Lower lobe of right lung (tissue), 2 donors: ENCODE measurements at places on chromosomes 11 and 22. TPM values are rescaled to one million over a fixed set of nuclear protein-coding genes. Genes with fewer than 3 reads are reported as not detected.

DNA sequence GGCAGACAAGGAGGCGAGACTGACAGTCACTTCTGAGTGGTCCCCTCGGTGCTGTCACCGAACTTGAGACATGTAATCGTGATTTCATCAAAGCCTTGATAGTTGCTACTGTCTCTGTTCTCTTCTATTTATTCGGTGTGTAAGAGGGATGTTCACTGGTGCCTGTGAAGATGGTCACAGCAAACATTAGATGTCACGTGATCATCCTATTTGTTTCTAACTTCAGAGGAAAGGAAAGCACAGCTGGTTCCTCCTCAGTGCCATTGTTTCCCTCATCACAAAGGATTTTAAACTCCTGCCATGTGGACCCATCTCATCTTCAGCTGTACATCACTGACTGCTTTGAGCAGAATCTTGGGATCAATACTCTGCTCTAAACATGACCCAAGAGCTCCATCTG is 73.1 kb upstream of the CLMP start:
- H3K4me3 ChIP-seq: no peak overlapping the region
- DNase-seq: no peak
- H3K27ac ChIP-seq: no peak overlapping the region
- H3K27me3 ChIP-seq: peaks cover 7% of the 10 kb centered on the region
- no peaks in the 10 kb centered on the region for H3K36me3 ChIP-seq
- H3K4me1 ChIP-seq: no peaks in the 10 kb centered on the region

GRCh38 chr22:20840646-20841371 is 17.8 kb downstream of the PI4KA start:
- H3K4me3 ChIP-seq: no peak overlapping the region
- H3K4me1 ChIP-seq: no peaks in the 10 kb centered on the region
- H3K27me3 ChIP-seq: no peaks in the 10 kb centered on the region
- H3K27ac ChIP-seq: no peak overlapping the region

Gene NEFH
- 1.0 TPM for total RNA-seq

- peaks cover 8% of the 10 kb centered on the region for H3K4me1 ChIP-seq
- H3K4me3 ChIP-seq: no peak overlapping the region
- H3K36me3 ChIP-seq: no peaks in the 10 kb centered on the region
- H3K27me3 ChIP-seq: peaks cover 27% of the 10 kb centered on the region
Observed at GRCh38 chr22:18966748-18967147, 30.7 kb upstream of the PRODH start.

Gene MS4A4A
- 89.5 TPM for total RNA-seq
